ENCODE measurements at places on chromosomes 2 and 18.

DNA sequence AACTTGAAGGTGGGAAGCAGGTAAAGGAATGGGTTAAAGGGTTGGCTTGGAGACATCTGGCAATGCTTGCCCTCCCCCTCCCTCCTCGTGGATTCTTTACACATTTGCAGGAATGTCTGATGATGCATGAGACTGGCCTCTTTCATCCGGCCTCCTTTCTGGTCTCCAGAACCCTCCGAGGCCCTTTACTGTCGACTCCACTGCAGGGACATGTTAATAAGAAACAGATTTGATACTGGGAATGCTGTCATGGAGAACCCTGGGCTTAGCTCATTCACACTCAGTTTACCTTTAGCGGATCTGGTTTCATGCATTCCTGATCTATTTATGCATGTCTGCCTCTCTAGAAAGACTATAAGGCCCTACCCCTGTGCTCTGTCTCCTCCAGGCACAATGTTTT is 238.7 kb downstream of the TGIF1 start:
- no peak for DNase-seq

GRCh38 chr2:76599732-76600368 is 889.1 kb upstream of the GCFC2 start:
- no peak for DNase-seq

- DNase-seq, result no peak
Measured at GRCh38 chr18:57940166-57940660, 103.8 kb upstream of the NEDD4L start.

- no peak for DNase-seq
Measured at GRCh38 chr2:24730481-24730880, 62.7 kb downstream of the PTRHD1 start.

DNA sequence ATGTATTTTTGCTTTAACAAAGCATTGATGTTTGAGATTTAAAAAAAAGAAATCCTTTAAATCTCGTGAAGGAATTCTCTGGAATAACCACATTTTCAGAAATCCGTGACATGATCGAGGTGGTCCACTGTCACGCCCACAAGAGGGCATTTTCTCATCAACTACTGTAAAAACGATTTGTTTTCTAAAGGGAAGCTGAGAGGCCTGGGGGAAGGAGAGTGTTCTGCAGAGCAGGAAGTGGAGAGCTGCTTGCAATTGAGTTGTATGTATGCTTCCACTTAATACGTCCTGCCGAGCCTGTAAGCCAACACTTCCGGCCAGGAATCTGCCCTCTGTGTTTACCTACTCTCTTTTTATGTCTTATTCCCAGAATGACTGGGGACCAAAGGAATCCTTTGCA is 19.4 kb downstream of the KLHL29 start:
- DNase-seq, result no peak

GRCh38 chr18:69853051-69853450 is 94.6 kb downstream of the CD226 start:
- DNase-seq, result no peak

DNA sequence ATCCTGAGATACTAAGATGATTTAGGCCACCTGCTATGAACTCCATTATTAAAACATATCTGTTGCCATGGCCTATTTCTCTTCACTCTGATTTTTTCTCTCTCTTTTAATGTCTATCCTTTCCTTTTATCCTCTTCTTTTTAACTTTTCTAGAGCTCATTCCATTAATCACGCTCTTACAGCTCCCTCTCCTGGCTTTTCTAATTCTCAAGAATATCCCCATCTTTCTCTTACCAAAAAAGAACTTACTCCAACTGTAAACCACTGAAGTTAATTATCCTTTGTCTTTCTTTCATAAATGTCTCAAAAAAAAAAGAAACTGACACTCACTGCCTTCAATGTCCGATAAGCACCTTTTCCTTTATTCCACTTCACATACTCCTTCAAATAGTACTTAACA is 7.9 kb downstream of the PPP3R1 start:
- DNase-seq, result no peak

DNA sequence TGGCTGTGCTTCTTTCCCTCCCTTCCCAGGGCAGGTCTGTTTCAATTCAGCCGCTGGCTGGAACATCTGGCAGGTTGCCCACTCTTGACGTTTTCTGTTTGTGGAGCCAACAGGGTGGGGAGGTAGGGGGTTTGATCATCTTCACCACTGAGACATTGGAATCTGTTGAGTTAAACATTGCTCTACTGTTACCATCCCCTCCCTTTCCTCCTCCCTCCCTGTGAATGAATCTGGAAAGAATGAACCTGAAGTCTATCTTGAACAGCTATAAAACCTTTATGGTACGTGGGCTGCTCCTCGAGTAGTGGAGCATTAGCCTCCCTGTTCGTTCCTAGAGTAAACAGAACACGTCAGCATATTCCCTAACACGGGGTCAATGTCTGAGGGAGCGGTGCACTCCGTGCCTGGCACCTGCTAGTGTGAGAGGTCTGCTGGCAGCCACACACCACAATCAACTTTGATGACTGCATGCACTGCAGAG is 249.9 kb upstream of the RBBP8 start:
- no peak for DNase-seq

DNA sequence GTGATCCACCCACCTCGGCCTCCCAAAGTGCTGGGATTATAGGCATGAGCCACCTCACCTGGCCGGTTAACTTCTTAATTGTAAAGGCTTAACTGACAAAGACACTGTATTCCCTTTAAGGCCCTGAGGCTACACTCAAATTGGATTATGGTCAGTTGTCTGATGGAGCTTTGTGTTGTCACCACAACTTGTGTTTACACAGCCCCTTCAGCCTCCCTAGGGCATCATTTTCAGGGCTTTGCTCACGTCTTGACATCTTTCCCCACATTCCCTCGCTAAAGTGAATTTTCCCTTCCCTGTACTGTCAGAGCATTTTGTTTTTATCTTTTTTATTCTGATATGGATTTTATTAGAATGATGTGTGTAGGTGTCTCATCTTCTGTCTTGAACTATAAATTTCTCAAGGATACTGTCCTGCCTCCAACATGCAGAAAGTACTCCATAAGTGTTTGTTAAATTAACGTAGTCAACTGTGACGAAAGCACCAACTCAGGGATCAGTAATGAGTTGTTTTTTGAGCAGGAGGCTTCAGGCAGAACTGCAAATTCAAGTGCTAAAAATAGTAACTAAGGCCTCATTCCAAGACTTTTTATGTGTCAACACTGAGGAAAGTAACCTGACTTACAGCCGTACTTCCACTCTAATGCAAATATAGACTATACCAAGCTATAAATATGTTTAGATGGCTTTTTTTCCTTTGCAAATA is 77.1 kb upstream of the NARS1 start:
- no peak for DNase-seq

- DNase-seq, result no peak
Measured at GRCh38 chr18:45266023-45266422, 349.3 kb upstream of the SLC14A2 start.

- DNase-seq, result no peak
Measured at GRCh38 chr2:21820271-21820670, 696.5 kb downstream of the TDRD15 start.

- no peak for DNase-seq
Measured at GRCh38 chr2:65737452-65738011, 305.1 kb upstream of the SPRED2 start.

DNA sequence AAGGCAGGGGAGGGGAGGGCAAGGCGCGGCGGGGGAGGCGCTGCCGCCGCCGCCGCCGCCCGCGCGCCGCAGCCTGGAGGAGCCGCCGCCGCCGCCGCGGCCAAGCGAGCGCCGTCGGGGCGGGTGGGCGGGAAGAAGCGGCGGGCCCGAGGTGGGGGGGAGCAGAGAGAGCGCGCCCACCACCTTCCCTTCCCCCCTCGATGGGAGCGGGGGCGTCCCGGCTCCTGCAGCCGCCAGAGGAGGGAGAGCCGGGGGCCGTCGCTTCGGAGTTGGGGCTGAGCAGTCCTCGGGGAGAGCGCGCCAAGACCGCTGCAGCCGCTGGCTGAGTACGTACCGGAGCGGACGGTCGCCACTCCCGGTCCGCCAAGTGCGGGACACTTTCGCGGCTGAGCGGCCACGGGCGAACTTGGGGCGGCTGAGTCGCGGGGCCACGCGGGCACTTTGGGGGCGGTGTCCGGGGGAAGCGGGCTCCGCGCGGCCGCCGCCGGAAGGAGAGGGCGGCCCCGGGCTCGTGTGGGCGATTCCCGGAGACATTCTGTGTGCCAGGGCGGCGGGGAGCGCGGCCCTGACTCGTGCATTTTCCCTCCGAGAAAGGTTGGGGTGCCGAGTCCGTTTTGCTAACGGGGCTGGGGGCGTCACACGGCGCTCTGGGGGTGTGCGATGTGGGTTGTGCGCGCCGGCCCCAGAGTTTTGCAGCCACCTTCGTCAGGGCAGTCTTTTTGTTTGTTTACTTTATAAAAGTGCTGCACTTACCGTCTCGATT is at the start of gene NAB1:
TSS of gene NAB1 (plus strand) at position 49 of the 763 bp plus-strand sequence. CDS start 10,094 bp downstream, outside the sequence.
- DNase-seq, result peak; percentile 53

Data from activated gamma-delta T cell treated with Interleukin-2 at 50 U/mL for 16 hours (primary cell).